ENCODE measurements at places on chromosomes 5 and 9. TPM values are rescaled to one million over a fixed set of nuclear protein-coding genes. Genes with fewer than 3 reads are reported as not detected.
A peak's percentile ranks its signal among the peaks of the same experiment; 100 is the strongest.

DNA sequence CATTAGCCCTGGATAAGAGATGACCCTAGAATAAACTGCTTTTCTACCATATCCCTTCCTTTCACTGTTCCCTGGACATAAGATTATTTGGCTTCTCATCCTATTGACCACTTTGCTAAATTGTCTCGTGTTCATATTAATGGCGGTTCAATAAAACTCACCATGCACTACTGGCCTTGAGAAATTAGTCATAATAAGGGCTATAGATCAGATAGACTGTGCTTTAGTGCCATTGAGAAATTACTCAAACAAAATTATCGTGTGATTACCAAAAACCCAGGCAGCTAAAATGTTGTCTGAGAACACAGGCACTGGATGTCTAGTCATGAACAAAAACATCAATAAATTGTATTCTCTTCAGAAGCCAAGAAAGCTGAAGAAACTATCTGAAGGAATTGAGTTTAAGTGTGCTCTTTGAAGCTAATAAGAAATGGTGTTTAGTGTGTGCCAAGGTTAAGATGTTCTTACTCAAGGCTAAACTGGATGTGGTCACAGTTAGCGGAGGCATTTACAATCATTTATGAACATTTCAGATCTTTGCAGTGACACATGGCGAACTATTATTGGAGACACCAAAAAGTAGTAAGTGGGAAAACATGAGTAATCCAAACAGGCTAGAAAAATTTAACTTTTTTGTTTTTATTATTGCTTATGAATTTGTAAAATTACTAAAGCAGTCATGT lies 460.4 kb upstream of the RORB start:
- no peaks in the 10 kb centered on the region for H3K27me3 ChIP-seq
- no peak overlapping the region for H3K27ac ChIP-seq
- H3K4me3 ChIP-seq, result no peak overlapping the region
- no peak for DNase-seq
- no peaks in the 10 kb centered on the region for H3K4me1 ChIP-seq

DNA sequence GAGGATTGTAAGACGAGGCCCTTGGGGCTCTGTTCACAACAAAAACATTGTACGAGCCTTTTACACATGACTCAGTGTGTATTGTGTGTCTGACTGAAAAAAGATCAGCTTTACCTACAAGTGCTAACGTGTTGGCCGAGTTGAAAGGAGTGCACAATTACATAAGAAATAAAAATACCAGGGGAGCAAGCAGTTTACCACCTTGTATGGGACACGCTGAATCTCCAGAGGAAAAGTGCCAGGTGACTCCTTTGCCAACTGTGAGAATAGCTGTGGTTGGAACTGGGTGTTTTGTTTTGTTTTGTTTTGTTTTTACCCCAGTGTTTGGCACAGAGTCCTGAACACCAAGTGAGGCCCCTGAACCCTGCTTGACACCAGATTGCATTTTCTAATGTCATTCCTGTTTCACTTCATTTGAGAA lies 32.8 kb upstream of the ZSWIM6 start:
- H3K27me3 ChIP-seq, result no peaks in the 10 kb centered on the region
- no peak for DNase-seq
- no peak overlapping the region for H3K4me3 ChIP-seq
- H3K4me1 ChIP-seq, result peaks cover 19% of the 10 kb centered on the region
- no peaks in the 10 kb centered on the region for H3K36me3 ChIP-seq

The WDR38 gene
- not detected for total RNA-seq

The LMAN2 gene
- total RNA-seq, result 169 TPM

DNA sequence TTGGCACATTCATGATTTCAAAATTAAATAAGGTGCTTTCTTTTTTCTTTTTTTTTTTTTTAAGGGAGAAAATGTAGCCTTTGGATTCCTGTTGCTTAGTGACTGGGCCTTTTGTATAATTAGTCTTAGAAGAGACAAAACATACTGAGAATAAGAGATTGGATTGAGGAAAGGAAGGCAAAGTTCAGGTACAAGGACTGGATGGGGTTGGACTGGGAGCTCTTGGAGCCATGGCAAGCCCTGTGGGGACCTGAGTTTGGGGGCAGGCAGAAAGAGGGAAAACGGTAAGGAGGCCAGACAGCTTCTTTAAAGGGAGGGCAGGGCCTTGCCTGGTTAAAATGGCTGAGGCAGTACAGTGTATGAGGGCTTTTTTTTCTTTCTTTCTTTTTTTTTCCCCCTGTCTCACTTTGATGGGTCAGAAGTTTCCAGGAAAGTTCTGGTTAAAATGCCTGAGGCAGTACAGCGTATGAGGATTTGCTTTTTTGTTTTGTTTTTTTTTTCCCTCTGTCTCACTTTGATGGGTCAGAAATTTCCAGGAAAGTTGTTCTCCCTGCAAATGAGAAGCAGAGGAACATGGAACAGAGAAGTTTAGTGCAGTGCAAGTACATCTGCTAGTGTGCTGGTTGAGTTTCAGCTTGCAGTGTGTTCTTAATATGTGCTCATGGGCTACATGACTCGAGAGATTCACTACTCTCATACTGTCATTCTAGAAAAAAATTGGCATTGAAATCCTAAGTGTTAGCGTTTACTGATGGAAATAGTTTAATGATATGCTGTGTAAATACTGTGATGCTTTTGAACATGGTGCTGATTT lies 16.8 kb downstream of the SNX18 start:
- DNase-seq, result no peak
- no peaks in the 10 kb centered on the region for H3K27me3 ChIP-seq
- peak overlapping the region; percentile 1 for H3K4me3 ChIP-seq
- peak overlapping the region; percentile 62 for H3K27ac ChIP-seq

Measured in sigmoid colon (tissue), 7 donors.